ENCODE measurements at places on chromosomes 1 and 21.
A peak's percentile ranks its signal among the peaks of the same experiment; 100 is the strongest.

DNA sequence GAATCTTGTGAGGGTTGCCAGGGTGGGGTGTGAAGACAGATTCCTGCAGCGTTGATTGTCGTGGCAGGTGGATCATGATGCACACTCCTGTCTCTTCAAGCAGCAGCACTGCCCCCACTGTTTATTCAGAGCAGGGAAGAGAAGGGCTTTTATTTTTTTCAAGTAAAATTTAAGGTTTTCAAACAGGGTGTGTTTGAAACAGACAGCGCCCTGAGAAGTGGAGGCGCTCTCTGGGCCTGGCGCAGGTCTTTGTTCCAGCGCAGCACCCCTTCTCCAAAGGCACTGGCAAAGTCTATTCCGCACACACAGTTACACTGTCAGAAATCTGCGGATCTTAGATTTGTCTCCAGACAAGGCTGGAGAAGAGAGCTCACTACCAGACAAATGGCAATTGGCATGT lies 7.0 kb downstream of the C1orf53 start:
- DNase-seq: no peak

- DNase-seq: no peak
These were observed 356.0 kb downstream of the HHAT start for GRCh38 chr1:210684466-210685294.

DNA sequence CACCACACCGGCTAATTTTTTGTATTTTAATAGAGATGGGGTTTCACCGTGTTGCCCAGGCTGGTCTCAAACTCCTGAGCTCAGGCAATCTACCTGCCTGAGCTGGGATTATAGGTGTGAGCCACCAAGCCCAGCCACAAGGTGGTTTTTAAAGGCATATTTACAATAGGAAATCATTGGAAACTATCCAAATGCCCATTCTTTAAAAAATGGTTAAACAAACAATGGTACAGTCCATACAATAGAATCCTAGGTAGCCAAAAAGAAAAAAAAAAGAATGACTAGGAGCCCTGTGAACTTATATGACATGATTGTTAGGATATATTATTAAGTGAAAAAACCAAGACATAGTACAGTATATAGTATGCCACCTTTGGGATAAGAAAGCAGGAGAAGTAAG lies 5.3 kb downstream of the ATP2B4 start:
- no peak for DNase-seq

- peak; percentile 45 for DNase-seq
These were observed 5.1 kb upstream of the LAMTOR5 start for GRCh38 chr1:110412576-110412975.

DNA sequence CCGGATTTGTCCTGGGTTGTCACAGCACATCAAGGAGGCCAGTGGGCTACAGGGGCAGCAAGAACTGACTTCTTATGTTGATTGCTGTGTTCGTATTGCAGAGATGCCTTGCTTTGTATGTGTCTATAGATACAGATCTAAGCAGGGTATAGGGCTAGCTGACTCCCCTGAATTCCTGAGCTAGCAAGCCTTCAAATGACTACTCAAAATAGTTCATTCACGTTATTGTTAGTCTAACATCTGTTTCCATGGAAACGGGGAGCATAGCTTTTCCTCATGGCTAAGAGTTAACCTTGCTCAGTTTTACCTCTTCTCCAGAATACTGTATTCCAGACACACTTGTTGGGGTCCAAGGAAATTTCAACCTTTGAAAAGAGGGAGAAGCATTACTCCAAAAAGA lies 24.1 kb downstream of the TRIM45 start:
- no peak for DNase-seq

GRCh38 chr1:162988869-162989268 lies 80.3 kb upstream of the RGS4 start:
- no peak for DNase-seq

GRCh38 chr1:160251687-160252526 lies 10.4 kb downstream of the DCAF8 start:
- peak; percentile 25 for DNase-seq

DNA sequence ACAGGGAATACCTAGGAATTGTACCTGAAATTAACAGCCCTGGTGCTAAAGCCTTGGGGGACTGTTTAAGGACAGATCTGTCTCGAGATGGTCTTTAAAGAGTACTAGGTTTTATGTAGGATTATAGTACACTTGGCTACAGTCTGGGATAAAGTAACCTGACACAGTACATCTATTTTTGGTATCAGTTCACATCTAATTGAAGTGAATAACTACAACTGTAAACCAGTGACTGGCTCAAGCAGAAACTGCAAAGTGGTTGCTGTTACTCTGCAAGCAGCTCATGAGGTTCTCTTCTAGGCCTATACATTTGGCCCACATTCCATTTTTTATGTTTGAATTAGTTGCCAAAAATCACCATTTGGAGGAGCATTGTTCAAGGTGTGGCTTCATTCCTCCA lies 320.8 kb upstream of the USP25 start:
- DNase-seq: no peak

DNA sequence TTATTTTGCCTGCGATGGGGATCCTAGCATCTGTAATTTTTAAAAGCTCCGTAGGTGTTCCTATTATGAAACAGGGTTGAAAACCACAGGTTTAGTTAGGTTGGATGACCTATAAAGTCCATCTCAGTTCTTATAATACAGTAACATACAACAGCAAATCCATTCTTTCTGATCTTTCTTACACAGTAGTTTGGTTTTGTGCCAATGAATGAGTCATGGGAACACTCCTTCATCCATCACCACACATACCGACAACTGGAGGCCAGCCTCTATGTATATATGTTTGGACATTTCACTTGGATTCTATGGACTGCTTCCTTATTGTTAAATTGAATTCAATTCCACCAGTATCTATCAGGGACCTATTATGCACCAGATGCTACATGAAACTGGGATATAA lies 118.4 kb upstream of the L1TD1 start:
- no peak for DNase-seq
